ENCODE measurements at places on chromosomes 11 and 22.
A peak's percentile ranks its signal among the peaks of the same experiment; 100 is the strongest.

- no peak for DNase-seq
Observed at GRCh38 chr11:5247472-5248192, 2.0 kb downstream of the HBG1 start.

GRCh38 chr11:44531116-44531504 is 34.4 kb upstream of the CD82 start:
- no peak for DNase-seq

GRCh38 chr11:55367674-55368073 is at the start of gene OR4A15:
Gene OR4A15, plus strand, starts transcription at chr11:55367974. Its CDS starts 0 bp downstream, at chr11:55367974.
- DNase-seq, result no peak

DNA sequence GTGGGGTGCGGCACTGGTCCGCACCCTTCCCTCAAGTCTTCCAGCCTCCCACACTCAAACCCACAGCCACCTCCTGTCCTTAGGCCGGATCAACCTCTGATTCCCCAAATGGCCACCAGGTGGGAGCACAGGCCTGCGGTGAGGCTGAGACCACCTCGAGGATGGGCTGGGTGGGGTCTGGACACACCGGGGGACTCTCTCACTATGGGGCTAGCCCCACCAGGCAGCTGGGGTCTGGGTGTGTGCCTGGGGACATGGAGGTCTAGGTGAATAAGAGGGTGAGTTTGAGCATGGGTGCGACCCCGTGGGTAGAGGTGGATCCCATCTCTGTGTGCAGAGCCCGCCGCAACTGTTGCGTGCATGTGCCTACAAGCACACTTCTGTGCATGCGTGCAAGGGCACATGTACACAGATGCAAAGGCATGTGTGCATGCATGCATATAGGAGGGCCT is 32.6 kb downstream of the MYO18B start:
- DNase-seq, result no peak

GRCh38 chr11:47305734-47306483 is 36.0 kb downstream of the MADD start:
- DNase-seq, result no peak

GRCh38 chr11:3796346-3796745 is 1.0 kb downstream of the NUP98 start:
- DNase-seq, result no peak

DNA sequence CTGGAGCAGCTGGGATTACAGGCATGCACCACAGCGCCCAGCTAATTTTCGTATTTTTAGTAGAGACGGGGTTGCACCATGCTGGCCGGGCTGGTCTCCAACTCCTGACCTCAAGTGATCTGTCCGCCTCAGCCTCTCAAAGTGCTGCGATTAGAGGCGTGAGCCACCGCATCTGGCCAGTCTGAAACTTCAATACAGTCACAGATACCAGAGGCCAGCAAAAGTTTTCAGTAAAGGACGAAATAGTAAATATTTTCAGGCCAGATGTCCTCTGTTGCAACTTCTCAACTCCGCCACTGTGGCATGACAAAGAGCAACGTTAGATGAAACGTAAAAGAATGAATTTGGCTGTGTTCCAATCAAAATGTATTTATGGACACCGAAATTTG is 403.6 kb downstream of the MN1 start:
- no peak for DNase-seq

- DNase-seq, result no peak
Observed at GRCh38 chr11:26753723-26754504, 32.1 kb upstream of the SLC5A12 start.

DNA sequence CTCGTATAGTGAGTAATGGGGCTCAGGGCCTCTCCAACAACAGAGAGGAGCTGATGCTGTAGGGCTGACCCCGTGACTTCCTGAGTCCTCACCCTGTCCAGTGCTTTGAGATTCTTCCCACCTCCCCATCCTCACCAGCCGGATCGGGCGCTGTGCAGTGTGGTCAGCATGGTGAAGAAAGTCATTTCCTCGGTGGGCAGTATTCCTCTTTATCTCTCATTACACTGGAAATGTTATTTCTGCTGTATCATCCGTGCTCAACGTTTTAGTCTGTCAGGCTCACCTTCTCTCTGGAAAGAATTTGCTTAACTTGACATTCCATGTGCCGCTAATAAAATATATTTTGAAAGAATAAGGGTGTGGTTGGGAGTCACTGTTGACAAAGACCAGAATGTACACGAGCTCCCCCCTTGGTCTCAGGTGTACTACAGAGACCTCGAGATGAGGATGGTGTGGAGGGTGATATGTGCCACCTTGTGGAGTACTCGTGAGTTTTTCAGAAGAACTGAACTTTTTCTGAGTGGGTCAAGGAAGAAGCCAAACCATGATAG is 25.7 kb upstream of the SCGB1A1 start:
- DNase-seq, result no peak

DNA sequence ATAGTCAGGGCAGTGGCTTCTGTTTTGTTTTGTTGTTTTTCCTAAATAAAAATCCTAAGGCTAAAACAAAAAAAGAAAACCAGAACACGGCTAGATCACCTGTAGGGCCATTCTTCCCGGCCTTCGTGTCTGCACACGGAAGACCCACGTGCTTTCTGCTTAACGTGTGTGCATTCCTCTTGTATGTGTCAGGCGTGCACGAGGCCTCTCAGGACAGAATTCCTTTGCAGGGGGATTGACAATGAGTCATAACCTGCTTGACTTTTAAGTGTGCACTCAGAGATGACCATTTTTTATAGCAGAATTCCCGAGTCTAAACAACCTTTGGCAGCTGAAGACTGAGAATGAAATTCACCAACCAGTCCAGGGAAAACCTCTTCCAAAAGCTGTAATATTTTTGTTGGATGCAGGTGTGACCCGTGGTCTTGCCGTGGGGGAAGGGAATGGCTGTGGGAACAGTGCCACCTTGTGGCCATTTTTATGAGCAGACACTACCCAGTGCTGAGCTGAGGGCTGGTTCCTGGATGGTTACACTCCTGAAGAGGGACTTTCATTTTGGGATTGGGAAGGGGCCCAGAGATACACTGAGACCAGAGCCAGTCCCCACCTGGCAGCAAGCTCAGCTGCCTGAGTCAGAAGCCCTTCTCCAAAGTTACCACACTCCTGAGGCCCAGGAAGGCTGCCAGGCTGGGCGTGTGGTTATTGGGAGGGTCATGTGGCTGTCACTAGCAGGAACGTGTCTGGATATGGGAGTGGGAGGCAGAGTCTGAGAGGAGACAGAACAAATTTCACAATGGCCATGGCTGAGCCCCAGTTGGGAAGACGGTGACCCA is 35.7 kb upstream of the DKK3 start:
- peak; percentile 30 for DNase-seq

DNA sequence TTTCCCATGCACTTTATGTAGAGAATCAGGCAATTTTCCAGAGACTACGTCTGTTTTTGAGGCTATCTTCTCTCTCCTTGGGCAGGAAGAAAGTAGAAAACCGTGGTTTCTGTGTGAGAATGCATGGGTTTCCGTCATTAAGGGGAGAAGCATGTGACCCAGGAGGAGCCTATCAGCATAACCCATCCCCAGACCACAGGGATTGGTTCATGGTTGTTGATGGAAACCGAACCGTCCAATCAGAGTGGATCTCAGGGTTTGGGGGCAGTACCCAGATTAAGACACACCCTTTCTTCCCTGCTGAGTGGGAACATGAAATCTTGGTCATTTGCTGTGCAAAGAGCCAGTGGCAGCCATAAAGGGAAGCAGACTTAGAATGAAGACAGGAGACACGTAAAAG is 517.8 kb downstream of the MN1 start:
- DNase-seq, result no peak

GRCh38 chr11:45142241-45143055 is 4.0 kb upstream of the PRDM11 start:
- no peak for DNase-seq

DNA sequence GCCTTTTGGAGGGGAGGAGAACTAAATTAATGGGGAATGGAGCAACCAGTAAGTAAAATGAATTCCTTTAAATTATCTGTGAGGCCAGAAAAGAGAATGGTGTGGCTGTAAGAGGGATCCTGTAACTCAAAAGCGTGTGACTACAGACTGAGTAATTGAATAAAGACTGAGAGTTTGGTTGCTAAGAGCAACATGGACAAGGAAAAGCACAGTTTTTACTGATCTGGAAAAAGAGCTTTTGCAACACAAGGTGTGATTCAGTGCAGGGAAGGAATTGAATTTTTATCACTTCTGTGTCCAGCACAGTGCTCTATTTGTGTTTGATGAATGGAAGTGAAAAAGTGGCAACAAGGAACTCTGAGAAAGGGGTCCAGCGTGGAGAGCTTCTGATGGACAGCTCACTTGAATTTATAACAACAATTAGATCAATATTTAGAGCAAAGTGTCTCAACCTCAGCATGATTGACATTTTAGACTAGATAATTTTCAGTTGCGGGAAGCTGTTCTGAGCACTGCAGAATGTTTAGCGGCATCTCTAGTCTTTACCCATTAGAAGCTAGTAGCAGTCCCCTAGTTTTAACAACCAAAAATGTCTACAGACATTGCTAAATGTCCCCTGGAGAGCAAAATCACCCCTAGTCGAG is 202.8 kb upstream of the BDNF start:
- no peak for DNase-seq

Measured in stimulated activated CD4-positive, alpha-beta T cell treated with anti-CD3 and anti-CD28 coated beads, Interleukin-1b, Interleukin-23, amount 100 ng/mL, for 1 hour (primary cell).